Activated CD4-positive, alpha-beta T cell treated with anti-CD3 and anti-CD28 coated beads for 24 hours (primary cell): ENCODE measurements at places on chromosomes 5 and 9.

DNA sequence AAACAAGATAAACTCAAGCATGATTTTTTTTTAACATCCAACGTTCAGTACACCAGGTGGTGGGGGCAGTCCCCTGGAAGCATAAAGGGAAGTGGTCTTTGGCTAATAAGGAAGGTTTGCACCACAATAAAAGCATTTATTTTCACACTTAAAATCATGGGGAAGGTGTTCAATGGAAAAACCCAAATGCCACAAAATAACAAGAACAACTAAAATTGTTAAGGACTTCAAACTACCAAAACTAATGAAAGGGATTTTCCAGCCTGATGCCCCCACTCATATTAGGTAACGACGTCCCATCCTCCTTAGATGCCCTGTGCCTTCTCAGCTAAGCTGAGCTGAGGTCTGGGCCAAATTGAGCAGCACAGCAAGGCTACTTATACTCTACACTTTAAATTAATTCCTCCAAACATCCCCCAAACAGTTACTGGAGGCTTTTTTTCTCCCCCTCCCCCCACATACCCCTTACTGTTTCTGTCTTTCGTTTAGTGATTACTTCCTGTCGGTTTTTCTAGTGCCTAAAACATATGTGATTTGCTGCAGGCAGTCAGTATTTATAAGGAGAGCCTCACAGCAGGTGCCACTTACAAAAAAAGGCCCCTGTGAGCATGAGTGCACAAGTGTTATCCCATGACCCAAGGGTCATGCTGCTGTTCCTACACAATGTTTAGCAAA lies 259.7 kb upstream of the ZNF608 start:
- no peak for DNase-seq

GRCh38 chr5:137619191-137619870 lies 116.6 kb downstream of the KLHL3 start:
- no peak for DNase-seq

- no peak for DNase-seq
Observed at GRCh38 chr5:169945831-169946261, 34.4 kb downstream of the INSYN2B start.

GRCh38 chr9:104772714-104773510 lies 9.0 kb downstream of the NIPSNAP3B start:
- DNase-seq, result no peak

DNA sequence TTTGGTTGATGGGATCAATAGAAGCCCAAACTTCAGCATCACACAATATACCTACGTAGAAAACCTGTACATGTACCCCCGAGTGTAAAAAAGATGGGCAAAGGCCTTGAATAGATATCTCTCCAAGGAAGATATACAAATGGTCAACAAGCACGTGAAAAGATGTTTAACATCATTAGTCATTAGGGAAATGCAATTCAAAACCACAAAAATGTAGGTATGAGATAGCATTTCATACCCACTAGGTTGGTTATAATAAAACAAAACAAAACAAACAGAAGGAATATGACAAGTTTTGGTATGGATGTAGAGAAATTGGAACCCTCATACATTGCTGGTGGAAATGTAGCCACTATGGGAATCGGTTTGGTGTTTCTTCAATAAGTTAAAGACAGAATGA lies 33.1 kb upstream of the PPARGC1B start:
- no peak for DNase-seq

DNA sequence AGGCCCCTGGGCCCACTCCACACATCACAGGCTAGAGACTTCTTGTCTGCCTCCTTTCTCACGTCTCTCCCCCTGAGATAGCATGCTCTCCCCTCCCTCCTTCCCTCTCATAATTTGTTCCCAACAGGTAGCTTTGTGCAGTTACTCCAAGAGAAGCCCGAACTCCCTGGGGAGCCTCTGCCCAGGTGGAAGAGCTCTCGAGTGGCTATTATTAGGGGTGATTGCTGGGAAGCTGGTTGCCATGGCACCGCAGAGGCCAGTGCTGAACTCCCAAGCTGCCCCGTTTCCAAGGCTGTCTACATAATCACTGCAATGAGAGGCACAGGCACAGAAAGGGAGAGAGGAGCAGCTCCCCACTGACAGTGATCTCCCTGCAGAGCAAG lies 104.7 kb upstream of the GPR151 start:
- DNase-seq, result no peak

- DNase-seq, result no peak
Observed at GRCh38 chr5:155850370-155850769, 476.6 kb upstream of the SGCD start.

- DNase-seq, result no peak
Observed at GRCh38 chr9:124066783-124067577, 55.4 kb downstream of the LHX2 start.

- DNase-seq, result no peak
Observed at GRCh38 chr5:129112295-129112694, 17.7 kb downstream of the ISOC1 start.

DNA sequence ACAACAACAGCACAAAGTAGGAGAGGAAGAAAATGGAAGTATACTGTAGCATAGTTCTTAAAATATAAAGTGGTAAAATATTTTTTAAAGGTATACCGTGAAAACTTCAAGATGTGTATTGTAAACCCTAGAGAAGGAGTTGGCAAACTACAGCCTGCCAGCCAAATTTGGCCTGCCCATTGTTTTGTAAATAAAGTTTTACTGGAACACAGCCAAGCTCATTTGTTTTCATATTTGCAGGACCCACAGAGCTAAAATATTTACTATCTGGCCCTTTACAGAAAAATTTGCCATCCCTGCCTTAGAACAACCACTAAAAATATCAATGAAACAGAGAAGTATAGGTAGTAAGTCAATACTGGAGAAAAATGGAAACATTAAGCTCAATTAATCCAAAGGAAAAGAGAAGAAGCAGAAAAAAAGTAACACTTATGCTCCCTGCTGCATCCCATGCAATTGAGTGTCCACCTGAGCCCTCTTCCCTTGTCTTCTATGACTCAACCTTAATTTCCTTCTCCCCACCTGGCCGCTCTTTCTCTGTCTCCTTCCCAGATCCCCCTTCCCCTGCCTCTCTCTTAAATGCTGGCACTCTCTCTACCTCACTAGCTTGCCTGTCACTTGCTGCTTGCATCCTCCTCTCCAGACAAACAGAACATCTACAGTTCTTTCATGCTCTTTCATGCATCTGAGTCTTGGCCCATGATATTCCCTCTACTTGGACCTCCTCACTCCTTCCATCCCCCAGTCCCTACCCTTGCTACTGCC lies 50.6 kb upstream of the FER start:
- no peak for DNase-seq

DNA sequence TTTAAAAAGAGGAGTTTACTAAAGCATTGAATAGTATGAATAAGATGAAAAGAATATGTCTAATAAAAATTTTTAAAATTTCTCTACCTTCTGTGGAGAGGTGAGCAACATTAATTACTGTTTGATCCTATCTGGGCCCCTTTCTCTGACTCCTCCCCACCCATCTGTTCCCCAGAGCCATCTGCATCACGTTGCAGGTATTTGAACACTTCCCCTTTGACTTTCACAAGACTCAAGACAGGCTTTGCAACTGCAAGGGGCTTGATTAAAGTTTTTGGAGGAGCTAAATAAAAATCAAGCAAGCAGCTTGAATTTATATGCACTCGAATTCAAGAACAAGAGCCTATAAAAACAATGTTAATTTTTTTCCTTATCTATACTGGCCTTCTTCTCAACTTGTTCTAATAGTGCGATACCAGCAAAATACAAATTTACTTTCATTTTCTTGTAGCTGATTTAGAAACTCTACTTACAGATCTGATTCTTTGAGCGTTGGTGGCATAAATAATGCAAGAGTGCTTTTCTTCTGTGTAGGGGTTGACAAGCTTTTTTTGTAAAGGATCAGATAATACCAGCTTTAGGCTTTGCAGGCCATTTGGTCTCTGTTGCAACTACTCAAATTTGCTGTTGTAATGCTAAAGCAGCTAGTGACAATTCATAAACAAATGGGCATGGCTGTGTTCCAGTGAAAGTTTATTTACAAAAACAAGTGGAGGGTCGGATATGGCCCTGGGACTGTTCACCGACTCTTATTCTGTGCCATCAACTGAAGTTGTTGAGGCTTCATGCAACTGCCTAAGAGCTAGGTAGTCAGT lies 21.2 kb downstream of the TXNDC8 start:
- no peak for DNase-seq

DNA sequence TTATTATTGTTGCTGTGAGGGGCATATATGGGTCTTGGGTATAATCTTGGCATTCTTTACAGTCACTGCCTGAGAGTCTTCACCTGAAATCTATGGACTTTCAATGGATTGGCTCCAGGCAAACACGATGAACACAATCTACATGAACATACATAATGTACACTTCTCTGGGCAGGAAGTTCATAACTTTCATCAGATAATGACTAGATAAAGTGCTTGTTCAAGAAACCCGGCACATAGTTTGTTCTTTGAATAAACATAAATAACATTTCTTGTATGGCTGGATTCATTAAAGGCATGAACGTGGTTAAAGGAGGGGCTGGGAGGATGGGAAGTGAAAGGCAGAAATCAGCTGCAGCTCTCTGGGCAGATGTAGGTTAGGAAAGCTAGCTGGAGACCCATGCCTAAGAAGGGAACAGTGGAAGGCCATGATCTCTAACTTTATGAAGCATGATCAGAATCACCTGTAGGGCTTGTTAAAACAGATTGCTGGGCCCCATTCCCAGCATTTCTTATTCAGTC lies 306.9 kb upstream of the EFNA5 start:
- no peak for DNase-seq

- DNase-seq, result no peak
Observed at GRCh38 chr5:93607367-93608258, 24.6 kb downstream of the NR2F1 start.

DNA sequence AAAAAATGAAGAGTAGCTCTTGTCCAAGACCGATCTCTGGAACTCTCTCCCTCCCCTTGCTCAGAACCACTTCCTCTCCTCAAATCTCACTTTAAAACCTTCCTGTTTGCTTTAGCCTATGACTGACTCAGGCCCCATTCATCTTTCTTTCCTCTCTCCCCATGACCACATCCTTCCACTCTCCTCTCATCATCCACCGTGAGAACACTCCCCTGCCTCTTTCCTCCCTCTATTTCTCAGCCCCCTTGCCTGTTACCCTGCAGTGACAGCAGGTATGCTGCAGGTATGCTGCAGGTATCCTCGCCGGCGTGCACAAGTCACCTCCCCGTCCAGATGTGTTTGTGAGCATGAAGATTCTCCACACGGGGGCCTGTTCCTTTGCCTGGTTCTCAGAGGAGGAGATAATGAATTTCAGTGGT lies 505.3 kb downstream of the CCDC171 start:
- no peak for DNase-seq

DNA sequence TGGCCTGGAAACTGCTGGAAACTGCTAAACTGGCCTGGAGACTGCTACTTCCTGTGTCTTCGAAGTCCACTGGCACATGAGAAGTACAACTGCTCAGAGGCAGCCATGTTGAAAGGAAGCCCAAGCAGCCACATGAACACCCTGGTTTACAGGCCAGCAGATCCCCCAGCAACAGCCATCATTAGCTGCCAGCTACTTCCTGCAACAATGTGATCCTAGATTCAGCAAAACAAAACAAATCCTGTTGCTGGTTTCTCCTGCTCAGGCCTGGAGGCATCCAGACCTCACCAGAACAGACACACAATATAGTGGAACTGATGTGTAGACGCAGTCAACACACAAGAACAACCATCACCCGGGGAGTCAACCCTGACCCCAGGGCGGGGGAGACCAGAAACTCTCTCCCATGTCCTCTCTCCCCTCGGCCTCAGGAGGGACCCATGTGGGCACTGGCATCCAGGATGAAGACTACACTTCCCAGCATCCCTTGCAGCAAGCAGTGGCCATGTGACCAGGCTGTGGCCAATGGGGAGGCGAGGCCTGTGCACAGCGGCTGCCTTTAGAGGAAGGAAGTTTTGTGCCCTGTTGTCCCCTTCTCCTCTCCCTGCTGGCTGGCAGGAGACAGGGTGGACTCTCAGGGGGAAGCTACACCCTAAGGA lies 9.2 kb upstream of the LCN15 start:
- DNase-seq, result no peak

- no peak for DNase-seq
Observed at GRCh38 chr5:104706600-104706999, 1144.0 kb upstream of the NUDT12 start.

- DNase-seq, result no peak
Observed at GRCh38 chr9:76592974-76593347, 134.0 kb downstream of the GCNT1 start.

- DNase-seq, result no peak
Observed at GRCh38 chr9:22165144-22165543, 156.0 kb upstream of the CDKN2B start.

DNA sequence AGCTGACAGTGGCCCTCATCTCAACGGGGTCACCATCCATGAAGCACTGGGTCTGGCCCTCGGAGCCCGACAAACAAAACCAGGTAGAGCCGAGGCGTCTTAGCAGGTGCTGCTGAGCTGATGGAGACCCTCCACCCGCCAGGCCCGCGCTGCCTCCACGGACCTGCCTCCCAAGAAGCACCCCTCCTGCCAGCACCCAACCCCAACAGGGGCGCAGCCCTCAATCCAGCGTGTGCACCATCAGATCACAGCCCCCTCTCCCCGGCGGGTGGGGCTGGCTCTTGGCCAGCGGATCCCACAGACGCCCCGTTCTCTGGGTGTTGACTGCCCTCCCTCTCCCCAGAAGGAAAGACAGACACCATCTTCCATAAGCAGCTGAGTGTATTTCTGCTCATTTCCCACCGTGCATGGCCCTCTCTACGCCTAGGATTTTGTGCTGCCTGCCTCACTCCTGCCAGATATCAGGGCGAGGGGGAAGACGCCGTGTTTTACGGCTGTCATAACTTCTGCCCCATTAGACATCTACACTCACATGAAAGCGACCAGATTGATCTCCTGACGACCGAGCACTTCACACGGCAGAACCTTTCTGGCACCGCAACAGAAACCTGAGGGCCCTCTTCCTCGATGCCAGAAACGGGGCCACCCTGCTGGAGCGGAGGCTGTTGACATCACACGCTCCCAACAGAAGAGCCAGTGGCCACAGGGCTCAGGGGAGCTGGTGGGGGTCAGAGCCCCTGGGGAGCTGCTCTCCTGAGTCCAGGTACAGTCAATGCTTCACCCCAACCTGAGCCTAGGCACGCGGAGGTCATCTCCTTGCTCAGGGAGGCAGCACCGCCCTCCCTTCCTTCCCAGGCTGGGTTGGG lies 12.4 kb downstream of the NACC2 start:
- DNase-seq, result no peak

DNA sequence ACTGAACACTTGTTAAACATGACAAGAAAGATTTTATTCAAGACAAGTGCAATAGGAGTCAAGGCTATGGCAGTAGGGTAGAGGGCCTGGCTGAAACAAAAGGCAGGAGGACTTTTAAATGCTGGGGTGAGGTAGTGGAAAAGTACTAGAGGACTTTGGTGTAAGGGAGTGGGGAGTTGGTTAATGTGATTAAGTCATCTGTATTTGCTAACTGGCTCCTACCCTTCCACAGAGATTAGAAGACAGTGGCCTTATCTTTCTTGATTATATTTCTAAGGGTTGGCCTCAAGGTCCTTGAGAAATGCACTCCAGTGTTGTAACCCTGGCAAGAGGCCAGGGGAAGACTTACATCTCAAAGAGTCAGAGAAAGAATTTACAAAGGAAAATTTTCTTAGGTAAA lies 160.2 kb upstream of the FTMT start:
- DNase-seq, result no peak
